ENCODE measurements at places on chromosomes 3 and 15.

- peak; percentile 67 for DNase-seq
These were observed 2.0 kb downstream of the NPHP3 start for GRCh38 chr3:132720228-132720627.

- no peak for DNase-seq
These were observed 141.0 kb downstream of the LPP start for GRCh38 chr3:188294823-188295487.

DNA sequence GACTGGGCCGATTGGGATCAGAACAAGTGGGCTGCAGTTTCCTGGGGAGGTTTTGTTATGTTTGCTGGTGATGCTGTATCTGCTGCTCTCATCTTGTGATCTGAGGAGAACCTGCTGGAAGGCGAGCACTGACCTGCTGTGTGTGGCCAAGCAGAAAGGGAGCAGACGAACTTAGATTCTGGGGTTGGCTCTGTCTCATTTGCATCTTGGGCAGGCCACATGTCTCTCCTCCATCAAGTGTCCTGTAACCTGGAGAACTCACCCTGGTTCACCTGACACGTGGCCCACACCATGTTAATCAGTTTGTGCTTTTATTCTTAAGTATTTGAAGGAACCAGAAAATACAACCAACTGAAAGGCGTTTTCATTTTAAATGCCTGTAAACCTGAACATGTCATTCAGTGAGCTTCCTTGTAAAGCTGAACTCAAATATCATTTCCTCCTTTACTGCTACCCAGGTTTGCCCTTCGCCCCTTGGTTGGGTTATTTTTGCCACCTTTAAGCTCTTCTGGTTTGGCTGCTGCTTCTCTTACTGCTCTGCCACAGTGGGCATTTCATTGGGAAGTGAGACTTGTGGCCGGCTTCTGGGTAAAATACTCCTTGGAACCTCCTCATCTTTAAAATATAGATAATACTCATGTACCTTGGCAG is 33.5 kb upstream of the TRAK1 start:
- DNase-seq = no peak

DNA sequence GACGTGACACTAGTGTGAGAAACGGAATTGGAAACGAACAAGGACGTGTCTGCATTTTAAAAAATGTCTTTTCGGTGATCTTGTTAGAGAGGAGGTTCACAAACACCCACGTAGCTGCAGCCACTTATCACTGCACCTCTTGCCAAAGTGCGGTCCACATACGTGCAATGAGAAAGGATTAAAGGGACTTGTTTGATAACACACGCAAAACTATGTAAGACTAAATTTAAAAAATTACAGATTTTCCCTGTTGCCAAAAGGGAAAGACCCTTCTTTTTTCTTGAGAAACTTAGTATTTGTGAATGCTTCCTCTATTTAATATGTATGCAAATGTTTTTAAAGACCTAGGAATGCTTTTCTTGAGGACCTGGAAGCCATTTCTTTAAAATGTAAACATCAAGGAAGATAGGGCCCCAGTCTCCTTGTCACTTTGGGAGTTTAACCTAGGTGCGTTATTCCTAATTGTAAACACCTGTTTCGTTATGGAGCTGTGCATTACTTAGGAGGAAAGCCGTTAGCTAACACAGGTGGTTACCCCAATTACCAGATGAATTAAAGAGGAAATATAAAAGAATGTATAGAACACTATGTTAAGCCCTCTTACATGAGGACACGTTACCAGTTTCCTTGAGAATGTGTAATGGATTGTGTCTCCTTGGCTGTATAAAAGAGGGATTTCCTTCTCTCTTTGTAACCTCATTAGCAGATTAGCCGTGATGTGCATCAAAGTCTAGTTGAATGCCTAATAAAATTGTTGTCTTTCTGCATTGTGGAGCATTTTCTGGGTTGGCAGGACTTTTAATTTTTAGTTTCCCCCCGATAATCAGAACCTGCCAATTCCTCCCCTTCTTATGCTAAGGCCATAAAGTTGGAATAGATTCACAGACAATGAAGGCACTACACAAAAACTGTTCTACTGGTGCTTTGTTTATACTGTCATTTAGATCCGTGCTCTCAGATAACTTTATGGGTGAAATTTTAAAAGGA is 1.0 kb downstream of the LEKR1 start:
- peak; percentile 46 for DNase-seq

GRCh38 chr3:128408693-128409623 is 57.7 kb downstream of the DNAJB8 start:
- DNase-seq = no peak

DNA sequence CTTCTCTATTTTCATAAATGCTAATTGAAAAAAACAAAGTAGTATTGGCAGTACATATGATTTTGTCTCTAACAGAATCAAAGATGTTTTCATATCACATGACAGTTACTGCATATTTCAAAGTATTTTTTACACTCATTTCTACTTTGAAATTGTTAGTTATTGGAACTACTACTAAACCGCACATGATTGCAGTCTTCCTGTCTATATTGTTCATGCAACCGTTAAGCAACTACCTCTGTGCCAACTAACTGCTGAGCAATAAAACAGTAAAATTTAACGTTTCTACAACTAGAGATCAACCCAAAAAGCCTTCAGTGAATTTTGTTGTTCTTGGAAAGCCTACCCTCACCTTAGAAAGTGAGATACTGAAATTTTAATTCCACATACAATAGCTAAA is 64.2 kb downstream of the DMXL2 start:
- DNase-seq = no peak

DNA sequence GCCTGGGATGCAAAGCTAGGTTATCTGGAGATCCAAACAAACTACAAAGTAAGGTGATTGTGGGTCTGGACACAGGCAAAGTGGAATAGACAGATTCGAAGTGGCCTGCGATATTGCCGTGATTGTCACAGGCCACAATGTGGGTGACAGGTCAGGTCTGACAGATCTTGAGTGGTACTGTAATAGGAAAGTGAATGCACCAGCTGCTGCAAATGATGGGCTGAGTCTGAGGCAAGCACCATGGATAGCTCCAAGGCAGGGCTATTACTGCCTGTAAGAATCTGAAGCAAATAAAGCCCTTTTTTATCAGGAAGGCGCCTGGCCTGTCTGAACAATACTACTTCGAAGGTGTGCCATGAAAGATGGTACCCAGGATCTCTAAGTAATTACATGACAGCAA is 10.0 kb downstream of the ARMC8 start:
- DNase-seq = peak; percentile 86

GRCh38 chr15:76059320-76060117 is at the start of gene TMEM266:
TSS of gene TMEM266 (plus strand) at chr15:76059985. CDS start at chr15:76134264, 74,279 bp downstream.
- peak; percentile 52 for DNase-seq

- no peak for DNase-seq
These were observed 60.0 kb upstream of the MNS1 start for GRCh38 chr15:56524915-56525314.

DNA sequence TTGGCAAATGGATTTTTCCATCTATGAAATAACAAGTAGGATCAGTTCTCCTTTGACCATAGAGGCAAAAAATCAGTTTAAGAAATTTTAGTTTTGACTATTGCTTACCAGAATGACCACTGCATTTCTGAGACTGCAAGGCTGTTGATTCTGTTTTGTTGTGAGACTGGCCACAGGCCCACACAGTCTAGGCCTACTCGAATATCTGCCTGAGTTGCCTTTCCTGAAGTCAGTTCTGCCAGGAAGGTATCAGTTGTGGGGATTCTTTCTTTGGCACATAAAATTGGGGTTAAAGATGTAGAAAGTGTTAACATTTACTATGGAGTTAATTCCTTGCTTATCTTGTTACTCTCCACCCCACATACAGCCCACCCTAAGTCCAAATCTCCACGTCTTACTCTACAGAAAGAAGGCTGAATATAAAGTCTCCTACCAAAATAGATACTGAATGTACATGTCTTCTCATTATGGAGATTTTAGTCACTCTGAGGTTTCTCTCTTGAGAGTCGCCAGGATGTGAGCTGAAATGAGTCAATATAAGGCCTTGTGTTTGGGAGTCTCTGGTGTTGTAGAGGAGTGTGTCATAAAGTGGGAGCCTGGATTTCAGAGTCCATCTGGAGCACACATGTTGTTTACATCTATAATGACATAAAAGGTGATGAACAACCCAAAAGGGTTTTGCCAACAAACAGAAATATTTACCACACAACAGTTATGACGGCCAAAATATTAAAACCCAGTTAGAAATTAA is 45.0 kb upstream of the WWTR1 start:
- no peak for DNase-seq

GRCh38 chr3:69435274-69436265 is 49.7 kb upstream of the FRMD4B start:
- DNase-seq = no peak

DNA sequence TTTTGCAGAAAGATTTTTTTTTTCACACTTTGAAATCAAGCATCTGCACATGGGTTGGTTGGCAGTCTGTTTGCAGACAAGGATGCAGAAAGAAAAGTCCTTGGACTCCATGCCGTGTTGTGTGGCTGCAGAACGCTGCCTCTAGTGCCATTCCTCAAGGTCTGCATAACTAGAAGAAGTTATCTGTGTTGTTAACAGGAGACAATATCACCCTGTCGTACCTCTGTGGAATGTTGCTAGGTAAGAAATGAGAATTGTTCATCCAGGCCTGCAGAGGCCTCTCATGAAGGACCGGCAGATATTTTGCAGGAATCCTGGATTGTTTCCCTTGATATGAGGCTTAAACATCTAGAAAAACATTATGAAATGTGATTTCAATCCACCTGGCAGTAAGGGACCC is 58.5 kb upstream of the PPARG start:
- DNase-seq = no peak

Data from hematopoietic multipotent progenitor cell treated with erythropoietin and hydrocortisone succinate and interleukin-3 and kit ligand, for 6 days (in vitro differentiated cells).